ENCODE measurements at places on chromosomes 12 and 14.

DNA sequence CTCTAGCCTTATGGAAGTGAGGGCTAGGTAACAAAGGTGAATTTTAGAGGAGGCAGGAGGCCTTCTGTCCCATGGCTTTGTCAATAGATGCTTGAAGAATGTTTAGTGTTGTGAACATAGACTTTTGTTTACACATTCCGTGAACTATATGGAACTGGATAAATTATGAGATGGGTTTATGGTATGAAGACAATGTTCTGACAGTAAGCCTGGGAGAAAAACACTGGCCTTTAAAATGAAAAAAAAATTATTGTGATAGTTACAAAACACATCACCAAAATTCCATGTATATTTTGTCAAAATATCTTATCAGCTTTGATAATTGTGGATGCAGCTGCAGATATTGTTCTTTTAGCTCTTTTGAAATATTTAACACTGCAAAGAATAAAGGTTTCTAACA lies 251.5 kb upstream of the DCN start:
- DNase-seq = no peak

DNA sequence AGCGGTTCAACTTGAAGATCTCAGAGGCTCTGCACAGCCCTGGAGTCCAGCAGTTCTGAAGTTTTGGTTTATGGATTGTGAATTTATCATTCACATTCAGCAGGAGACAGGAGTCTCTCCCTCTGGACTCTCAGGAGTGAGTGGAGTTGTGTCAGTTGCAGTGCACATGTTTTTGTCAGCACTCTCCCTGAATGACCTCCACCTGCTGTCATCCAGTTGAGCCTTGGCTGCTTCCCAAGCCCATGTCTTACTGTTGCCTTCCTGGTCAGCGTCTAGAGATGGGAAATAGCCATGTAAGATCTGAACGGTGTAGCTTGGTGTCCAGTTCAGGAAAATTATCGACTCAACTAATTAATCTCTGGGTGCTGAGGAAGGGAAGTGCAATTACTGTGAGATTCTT lies 133.2 kb downstream of the PRKCH start:
- DNase-seq = no peak

DNA sequence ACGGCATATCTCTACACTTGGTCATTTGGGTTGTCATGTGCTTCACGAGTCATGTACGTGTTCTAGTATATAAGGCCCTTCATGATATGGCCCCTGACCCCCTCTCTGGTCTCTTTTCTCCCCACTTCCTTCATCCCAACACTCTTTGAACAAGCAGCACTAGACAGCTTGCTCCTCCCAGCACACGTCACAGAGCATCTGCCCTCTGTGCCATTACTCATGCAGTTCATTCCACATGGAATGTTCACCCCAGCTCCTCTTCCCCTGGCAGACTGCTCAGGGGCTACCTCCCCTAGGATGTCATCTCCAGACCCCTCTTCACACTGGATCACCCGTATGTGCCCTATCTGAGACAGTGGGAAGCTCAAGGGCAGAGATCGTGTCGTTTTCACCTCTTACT lies 14.1 kb upstream of the LRP1-AS start:
- no peak for DNase-seq

DNA sequence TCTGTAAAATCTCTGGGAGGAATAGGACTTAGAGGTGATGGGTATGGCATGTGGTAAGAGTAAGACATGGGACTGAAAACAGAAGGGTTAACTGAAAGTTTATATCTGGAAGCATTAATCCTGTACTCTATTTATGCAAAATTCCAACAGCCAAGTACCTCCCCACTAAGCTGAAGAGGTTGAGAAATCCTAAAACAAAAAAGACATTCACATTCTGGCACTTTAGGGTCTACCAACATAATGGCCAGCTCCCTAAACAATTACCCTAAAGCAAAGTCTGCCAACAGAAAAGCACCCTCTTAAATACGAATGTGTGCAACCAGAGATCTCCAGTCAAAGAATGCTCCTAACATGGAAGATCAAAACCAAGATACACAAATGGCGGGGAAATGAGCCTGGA lies 87.4 kb downstream of the GTF2A1 start:
- DNase-seq = no peak

- DNase-seq = no peak
Observed at GRCh38 chr12:100472325-100472724, 1.3 kb upstream of the NR1H4 start.

DNA sequence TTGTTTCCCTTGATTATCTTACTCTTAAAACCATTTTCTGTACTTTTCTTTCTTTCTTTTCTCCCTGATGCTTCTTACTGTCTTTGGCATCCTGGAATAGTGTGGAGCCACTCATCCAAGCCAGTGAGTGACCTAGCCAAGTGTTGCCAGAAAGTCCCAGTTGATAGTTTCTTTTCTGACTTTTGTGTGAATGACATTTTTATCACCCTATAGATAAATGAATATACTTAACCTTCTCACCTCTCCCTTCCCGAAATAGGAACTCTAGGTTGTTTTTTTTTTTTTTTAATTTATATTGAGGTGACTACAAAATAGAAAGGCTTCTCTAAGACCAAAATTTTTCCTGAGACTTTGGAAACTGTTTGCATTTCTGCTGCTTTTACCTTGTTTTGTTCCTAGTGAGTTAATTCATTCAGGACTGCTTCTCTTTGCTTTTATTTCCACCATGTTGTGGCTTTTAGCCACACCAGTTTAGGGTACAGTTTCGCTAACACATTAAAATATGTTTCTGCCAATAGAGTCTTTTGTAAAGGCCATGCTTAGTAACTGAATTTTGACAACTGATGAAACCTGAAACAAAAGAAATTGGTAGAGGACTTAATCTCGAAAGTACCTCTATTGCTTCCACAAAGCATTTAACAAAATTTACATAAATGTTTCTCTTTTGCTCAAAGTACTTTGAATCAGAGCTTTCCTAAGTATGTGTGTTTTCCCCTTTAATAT lies 194.6 kb downstream of the ERC1 start:
- DNase-seq = no peak

- DNase-seq = peak; percentile 12
Observed at GRCh38 chr14:21136024-21136423, 19.8 kb downstream of the OR5AU1 start.

DNA sequence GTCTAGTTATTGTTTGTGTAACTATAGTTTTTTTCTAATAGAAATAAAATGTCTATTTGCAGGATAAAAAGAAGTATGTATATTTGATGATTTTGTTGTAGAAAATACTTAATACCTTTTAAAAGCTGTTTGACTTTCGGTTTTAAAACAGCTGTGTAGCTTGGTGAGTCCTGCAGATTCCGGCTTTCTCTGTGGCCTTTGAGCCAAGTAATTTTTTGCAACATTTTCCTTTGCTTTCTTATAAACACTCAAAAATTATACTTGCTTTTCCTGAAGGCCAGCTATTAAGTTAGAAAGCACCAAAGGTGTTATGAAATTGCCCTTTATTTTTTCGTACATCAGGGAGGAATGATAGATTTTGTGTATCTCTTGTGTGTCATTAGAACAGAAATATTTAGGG lies 63.6 kb downstream of the CRADD start:
- no peak for DNase-seq

DNA sequence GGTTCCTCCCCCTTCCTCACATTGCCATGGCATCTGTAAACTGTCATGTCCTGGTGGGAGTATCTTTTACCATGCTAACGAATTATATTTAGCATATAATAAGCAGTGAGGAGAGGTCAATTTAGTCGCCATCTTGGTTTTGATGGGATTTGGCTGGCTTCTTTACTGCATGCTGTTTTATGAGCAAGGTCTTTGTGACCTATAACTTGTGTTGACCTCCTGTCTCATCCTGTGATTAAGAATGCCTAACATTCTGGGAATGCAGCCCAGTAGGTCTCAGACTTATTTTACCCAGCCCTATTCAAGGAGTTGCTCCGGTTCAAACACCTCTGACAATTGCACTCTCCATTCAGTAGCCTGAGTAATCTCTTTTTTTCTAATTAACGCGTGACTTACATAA lies 2.1 kb upstream of the EIF4B start:
- no peak for DNase-seq

All from stimulated activated naive CD4-positive, alpha-beta T cell (primary cell).